Stimulated activated CD4-positive, alpha-beta T cell treated with anti-CD3 and anti-CD28 coated beads, Interleukin-1b, Interleukin-23, amount 100 ng/mL, for 48 hours (primary cell): ENCODE measurements at places on chromosomes 6 and 20.

DNA sequence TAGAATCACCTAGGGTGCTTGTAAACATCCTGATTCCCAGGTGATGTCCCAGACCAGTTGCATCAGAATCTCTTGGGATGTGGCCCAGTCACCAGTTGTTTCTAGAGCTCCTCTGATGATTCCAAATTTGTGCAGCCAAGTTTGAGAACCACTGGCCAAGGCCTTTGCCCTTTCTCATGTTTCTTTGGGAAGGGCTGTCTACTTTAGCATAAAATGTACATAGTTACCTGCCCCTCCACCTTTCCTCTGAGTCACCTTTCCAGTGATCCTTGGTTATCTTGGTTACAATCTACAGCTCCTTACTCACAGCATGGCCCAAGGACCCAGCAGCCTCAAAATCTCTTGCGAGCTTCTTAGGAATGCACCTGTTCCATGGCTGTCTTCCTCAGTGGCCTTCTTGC lies 266.4 kb upstream of the PRND start:
- no peak for DNase-seq

DNA sequence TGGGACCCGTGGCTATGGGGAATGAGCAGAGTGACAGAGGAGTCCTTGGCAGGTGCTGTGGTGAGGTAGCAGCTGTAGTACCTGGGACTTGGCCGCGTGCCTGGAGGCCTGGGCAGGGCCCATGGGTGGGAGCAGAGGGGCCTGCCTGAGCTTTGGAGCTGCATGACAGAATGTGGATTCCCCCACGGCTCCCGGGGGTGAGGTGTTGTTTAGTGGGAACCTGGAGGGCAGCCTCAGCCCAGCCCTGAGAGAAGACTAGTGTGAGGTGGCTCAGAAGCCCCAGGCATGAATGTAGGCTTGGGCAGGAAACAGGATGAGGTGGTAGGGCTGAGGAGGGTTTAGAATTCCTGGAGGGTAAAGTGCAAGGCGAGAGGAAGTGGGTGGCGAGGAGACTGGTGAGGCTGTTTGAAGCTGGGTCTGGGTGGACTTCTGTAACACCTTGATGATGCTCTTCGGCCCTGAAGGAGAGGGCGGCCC lies 86.5 kb upstream of the SCP2D1 start:
- no peak for DNase-seq

- no peak for DNase-seq
Observed at GRCh38 chr20:21136015-21136732, 10.3 kb downstream of the KIZ start.

DNA sequence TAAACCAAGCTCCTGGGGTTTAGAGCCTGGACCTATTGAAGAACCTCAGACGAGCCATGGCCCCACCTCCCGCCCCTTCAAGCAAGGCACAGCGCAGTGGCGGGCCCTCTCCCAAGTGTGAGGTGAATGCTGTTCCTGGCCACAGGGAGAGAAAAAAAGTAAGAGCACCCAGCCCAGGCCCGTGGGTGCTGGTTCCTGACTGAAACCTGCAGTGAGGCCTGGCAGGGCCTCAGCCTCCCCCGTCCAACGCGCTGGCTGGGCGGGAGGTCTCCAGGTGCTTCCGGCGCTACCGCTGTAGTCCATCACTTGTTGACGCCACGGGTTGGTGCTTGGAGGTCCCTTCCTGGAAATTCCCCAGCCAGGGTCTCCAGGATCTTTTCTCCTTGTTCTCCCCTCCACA lies 5.5 kb upstream of the FAM83C start:
- no peak for DNase-seq

GRCh38 chr6:23305325-23305943 lies 736.1 kb downstream of the HDGFL1 start:
- DNase-seq = no peak

DNA sequence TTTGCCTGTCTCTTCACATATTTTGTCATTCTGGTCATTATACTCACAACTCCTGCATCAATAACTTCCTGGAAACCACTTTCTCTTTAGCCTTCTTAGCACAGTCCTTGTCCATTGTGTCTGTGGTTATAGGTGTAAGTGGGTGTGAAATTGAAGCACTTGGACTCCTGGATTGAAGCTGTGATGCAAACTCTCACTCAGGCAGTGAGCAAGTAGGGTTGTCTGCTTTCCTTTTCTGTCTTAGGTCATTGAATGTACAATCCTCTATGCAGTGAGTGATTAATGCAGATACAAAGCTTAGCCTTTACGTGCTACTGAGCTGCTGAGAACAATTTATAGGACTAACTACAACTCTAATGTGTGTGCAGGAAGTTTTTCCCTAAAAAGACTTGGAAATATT lies 54.8 kb downstream of the ADGRB3 start:
- no peak for DNase-seq

DNA sequence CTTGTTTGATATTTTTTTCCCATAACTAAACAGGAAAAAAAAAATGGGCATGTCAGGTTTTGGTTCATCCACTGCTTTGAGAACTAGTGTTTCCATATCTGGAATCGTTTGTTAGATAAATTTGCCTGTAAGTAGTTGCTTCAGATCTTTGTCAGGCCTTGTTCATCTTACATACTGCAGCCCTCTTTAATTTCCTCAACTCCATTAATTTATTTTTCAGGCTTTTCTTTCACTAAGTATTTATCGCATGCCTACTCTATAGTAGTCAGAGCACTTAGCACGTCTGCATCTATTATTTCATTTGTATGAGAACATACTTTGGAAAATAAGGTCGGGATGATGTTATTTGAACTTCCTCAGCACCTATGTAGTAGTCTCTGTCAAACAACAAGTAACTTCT lies 80.9 kb downstream of the CAP2 start:
- no peak for DNase-seq

DNA sequence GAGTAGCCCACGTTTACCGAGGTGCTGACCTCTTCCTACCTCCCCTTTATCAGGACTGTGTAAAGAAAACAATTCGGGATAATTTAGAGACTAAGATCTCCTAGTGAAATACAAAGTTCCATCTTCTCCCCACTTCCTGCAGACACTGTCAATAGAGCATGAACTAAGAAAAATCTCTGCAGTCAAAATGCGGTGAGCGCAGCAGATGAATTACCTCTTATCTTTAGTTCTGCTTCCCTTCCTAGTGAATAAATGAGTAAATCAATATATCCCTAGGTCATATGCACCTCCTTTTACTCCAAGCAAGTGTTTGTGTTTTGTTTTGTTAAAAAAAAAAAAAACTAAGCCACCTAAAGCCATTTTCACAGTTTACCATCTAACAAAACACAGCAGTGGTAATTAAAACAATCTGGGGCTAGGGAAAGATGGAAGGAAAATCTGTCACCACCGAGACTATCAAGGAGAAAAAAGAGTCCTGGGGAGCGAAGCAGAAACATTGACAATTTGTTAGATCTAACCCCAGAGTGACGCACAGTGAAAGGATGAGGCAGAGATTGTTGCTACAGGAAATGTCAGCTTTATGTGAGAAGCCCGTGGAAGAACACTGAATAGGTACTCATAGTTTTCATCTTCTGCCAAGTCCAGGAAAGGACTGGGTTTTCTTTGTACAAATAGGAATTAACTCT lies 159.4 kb upstream of the SPTLC3 start:
- DNase-seq = no peak

GRCh38 chr6:150079604-150080003 lies 10.7 kb upstream of the ULBP3 start:
- no peak for DNase-seq

GRCh38 chr6:154166140-154166539 lies 127.1 kb downstream of the OPRM1 start:
- no peak for DNase-seq

- DNase-seq = no peak
Observed at GRCh38 chr6:90343576-90343975, 46.9 kb upstream of the BACH2 start.

DNA sequence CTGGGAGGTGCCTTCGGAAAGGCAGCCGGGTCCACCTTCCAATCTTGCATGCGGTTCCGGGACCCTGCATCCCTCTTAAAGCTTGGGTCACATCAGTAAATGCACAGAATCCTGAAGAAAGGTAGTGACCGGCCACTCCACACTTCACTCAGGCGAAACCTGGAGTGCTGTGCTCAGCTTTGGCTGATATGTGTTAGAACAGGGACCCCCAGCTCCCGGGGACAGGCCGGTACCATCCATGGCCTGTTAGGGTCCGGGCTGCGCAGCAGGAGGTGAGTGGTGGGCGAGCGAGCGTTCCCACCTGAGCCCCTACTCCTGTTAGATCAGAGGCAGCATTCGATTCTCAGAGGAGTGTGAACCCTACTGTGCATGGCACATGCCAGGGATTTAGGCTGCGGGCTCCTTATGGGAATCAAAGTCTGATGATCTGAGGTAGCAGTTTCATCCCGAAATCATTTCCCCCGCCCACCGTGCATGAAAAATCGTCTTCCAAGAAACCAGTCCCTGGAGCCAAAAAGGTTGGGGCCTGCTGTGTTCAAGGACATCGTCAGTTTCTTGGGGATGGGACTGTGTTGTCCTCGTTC lies 143.0 kb downstream of the ERMARD start:
- DNase-seq = no peak
